Stimulated activated CD4-positive, alpha-beta T cell treated with anti-CD3 and anti-CD28 coated beads, Interleukin-2, amount 100 ng/mL, for 48 hours (primary cell): ENCODE measurements at places on chromosomes 1 and 21.

GRCh38 chr1:167227934-167228378 is 7.3 kb downstream of the POU2F1 start:
- no peak for DNase-seq

- no peak for DNase-seq
Observed at GRCh38 chr1:121516234-121516967, 331.6 kb downstream of the SRGAP2C start.

DNA sequence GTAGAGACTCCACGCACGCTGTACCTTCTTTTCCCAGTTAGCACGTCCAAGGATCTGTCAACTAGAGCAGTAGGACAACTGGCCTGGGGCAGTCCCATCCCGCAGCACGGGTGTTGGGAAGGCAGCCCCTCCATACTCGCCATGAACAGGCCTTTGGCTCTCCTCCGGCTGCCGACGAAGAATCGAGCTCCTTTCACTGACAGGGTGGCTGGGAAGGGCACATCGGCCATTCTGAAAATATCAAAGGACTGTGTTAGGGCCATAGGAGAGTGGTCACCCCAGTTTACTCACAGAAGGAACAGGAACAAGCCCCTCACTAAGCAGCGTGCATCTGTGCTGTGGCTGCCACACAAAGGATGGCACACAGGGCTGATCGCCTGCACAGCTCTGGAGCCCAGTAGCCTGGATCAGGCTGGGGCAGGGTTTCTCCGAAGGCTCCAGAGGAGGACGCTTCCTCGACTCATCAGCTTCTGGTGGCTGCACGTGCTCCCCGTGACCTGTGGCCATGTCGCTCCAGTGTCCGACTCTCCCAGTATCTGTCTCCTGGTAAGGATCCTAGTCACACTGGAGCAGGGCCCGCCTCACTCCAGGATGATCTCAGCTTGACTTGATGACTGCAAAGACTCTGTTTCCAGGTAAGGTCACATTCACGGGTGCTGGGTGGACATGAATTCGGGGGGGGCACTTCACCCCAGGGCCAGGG is 8.9 kb downstream of the KRTAP10-1 start:
- DNase-seq, result no peak

GRCh38 chr1:154931940-154932487 is 4.5 kb downstream of the PMVK start:
- no peak for DNase-seq

- no peak for DNase-seq
Observed at GRCh38 chr1:248858096-248858890, 592 bp downstream of the ZNF692 start.

- no peak for DNase-seq
Observed at GRCh38 chr1:77498918-77499317, 183.5 kb downstream of the ZZZ3 start.

DNA sequence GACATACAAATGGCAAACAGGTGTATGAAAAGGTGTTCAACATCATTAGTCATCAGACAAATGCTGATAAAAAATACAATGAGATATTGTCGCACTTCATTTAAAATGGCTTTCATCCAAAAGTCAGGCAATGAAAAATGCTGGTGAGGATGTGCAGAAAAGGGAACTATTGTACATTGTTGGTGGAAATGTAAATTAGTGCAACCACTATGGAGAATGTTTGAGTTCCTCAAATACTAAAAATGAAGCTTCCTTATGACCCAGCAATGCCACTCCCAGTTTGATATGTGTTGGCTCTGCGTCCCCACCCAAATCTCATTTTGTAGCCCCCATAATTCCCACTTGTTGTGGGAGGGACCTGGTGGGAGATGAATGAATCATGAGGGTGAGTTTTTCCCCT is 309.7 kb upstream of the ZRANB2 start:
- no peak for DNase-seq

DNA sequence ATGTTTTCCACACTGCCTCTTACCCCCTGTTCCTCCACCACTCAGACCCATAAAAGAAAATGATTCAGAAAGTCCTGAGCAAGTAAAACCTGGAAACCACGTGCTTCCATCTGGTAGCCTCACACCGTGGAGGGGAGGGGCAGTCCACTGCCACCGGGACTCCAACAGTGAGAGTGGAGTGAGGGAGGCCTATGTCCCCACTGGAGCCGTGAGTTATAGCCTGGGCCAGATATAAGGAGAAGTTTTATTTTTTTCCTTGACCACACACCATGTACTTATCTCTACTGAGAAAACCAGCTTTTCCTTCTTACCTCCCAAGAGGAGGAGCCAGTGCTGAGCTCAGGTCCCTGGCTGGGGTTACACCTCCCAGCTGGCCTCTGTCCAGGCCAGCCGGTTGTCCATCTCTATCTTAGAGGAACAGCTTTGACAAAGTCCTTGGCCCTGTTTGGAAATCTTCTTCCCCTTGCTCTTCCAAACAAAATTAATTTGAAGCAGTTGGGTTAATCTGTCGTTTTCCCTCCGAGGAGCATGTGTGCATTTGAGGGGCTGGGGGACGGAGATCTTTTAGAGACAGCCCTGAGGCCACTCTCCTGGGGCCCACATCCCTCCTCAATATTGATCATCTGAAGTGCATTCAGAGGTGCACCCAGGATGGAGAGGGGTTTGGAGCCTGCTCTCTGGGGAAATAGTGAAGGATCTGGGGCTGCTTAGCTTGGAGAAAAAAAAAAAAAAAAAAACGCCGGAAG is 49.1 kb upstream of the SERBP1 start:
- DNase-seq, result no peak

- DNase-seq, result no peak
Observed at GRCh38 chr1:221775206-221775605, 33.3 kb upstream of the DUSP10 start.

- no peak for DNase-seq
Observed at GRCh38 chr1:12177156-12177998, 10.6 kb downstream of the TNFRSF1B start.

DNA sequence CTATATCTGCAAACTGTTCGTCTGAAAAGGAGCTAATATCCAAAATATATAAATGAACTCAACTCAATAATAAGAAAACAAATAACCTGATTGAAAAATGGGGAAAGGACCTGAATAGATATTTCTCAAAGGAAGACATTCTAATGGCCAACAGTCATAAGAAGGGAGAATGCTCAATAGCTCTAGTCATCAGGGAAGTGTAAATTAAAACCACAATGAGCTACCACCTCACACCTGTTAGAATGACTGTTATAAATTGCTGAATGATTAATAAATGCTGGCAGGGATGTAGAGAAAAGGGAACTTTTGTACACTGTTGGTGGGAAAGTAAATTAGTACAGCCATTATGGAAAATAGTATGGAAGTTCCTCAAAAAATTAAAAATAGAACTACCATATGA is 21.2 kb upstream of the C1orf115 start:
- DNase-seq, result no peak

DNA sequence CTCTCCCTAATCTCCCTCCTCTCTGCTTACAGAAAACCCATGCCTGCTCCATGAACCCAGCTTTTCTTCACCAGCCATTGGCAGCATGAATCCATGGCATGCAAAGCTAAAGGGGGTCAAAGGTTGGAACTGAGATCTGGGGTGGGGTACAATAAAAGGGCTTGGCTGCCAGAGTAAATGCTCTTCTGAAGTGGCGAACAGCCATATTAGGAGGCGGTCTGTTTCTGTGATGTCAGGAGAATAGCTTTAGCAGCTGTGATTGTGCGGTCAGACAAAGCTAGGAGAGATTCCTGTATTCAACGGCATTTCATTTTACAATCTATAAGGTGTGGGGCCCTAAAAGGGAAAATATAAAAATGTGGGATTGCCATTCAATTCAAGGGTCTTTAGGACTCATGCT is 71.7 kb upstream of the TMPRSS2 start:
- no peak for DNase-seq
